ENCODE measurements at places on chromosomes 4 and X. TPM values are rescaled to one million over a fixed set of nuclear protein-coding genes. Genes with fewer than 3 reads are reported as not detected.

DNA sequence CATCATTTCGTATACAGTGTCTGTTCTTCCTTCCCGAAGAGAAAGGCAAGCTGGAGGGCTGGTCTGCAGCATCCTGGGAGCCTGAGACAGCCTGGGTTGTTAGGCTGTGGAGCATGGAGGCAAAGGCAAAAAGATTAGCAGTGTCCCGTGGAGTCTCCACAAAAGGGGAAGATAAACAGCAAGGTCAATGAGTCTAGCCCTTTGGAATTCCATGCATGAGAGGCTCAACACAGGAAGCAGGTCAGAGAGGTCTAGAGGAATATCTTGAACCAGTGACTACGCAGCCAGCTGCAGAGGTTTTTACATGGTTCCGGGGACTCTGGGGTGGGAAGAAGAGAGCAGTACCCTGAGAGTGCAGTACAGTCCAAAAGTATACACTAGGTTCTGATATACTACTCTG, 12.2 kb upstream of the MCF2 start:
- DNase-seq, result peak; percentile 30

Gene HEPH
- total RNA-seq, result 2.4 TPM

DNA sequence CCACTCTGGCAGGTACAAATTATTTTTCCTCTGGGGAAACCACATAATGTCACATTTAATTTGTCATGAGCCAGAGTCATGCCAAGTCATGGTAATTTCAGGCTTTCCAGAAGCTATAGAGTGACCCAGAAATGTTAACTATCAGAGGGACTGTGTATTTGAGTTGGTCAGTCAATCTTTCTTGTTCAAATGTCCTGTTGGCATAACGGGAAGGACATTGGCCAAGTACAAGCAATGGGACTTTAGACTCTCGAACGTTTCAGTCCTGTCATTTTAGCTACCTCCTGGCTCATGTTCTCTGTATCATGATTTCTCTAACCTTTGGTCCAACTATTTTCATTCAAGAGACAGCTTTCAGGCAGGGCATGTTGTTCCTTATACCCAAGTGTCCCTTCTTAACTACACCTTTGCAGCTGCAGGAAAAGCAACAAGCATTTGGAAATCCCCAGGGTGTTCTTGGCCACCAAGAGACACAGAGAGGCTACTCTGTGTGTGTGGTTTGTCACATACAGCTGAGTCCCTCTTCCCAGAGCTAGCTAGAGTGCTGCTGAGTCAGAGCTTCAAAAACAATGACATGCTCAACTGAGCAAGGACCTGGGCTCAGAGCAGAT, 142.6 kb downstream of the EGF start:
- peak; percentile 25 for DNase-seq

Gene MAGEA8
- not detected for total RNA-seq

Gene FSTL5
- not detected for total RNA-seq

Gene SHROOM3
- under 0.01 TPM for total RNA-seq

DNA sequence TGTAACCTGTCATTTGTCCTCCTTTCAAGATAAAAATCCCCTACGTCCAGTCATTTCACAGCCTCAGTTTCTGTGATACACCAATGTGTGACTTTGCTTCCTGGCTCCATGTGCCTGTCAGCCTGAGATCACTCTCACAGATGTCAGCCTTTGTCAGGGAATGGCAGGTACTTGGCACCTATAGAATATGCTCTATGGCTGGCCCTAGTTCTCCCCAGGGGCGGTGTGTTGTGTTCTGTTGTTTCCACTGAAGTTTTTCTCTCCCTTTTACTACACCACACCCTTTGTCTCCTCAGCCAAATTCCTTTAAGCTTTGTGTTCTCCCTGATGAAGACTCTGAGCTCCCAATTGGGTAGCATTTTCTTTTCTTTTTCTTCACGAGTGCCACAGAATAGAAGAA, 81.7 kb downstream of the ALPK1 start:
- no peak for DNase-seq

Gene ACE2
- total RNA-seq, result not detected
